ENCODE measurements at places on chromosomes 2 and 18.
A peak's percentile ranks its signal among the peaks of the same experiment; 100 is the strongest.

DNA sequence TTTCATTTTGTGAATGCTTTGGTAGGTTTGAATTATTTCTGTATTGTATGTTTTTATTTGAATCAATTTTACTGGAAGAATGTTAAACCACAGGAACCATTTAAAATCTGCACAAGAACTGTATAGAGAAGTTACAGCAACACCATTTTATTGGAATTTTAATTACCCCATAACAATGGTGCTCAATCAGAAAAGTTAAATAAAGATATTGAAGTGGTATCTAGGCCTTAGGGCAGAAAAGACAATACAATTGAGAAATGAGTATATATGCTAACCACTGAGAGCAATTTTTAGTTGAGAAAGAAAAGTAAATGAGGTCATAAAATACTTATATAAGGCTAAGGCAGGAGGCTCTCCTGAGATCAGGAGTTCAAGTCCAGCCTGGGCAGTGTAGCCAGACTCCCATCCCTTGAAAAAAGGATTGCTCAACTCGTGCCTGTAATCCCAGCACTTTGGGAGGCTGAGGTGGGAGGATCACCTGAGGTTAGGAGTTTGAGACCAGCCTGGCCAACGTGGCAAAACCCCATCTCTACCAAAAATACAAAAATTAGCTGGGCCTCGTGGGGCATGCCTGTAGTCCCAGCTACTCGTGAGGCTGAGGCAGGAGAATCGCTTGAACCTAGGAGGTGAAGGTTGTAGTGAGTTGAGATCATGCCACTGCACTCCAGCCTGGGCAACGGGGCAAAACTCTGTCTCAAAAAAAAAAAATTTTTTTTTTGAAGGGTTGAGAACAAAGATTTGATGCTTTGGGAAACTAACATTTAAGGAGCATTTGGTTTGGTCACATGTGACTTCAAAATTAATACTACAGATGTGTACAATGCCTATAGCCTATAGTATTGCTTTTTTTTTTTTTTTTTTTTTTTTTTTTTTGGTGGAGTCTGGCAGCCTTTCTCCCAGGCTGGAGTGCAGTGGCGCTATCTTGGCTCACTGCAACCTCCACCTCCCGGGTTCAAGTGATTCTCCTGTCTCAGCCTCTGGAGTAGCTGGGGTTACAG, 212.9 kb upstream of the STON1 start:
- no peak for DNase-seq

GRCh38 chr2:66535574-66536289, 100.8 kb downstream of the MEIS1 start:
- no peak for DNase-seq

DNA sequence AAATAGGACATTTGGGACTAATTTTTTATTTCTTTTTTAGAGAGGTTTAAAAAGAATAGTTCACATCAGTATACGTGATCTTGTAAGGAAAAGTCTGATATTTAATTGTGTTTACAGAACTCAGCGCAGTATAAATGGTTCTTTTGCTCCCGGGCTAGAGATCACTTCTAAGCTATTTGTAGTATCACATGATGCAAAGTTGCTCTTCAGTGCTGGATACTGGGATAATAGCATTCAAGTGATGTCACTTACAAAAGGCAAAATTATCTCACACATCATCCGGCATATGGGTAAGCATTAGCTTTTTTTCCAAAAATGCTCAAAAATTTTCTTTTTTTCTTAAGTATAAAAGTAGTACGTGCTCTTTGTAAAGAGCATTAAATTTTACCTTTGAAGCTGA, 37.4 kb upstream of the CYP20A1 start:
- no peak for DNase-seq

- DNase-seq, result no peak
Measured at GRCh38 chr2:152396763-152397162, 61.8 kb downstream of the FMNL2 start.

DNA sequence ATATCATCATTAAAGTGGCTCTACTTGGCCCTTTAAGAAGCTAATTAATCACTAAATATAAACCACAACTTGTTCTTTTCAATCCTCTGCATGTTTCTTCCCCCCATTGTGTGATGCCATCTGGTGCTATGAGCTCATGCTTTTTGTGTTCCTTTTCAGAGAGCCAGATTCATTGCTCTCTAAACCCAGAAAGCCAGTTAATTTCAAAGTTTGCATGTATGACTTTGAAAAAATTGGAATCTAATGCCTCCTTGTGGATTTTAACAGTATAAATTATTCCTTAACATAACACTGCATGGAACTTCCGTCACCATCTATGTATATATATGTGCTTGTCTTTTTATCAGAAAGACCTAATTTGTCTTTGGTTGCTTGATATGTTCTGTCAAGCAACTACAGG, 31.1 kb downstream of the TMEM178A start:
- peak; percentile 54 for DNase-seq

DNA sequence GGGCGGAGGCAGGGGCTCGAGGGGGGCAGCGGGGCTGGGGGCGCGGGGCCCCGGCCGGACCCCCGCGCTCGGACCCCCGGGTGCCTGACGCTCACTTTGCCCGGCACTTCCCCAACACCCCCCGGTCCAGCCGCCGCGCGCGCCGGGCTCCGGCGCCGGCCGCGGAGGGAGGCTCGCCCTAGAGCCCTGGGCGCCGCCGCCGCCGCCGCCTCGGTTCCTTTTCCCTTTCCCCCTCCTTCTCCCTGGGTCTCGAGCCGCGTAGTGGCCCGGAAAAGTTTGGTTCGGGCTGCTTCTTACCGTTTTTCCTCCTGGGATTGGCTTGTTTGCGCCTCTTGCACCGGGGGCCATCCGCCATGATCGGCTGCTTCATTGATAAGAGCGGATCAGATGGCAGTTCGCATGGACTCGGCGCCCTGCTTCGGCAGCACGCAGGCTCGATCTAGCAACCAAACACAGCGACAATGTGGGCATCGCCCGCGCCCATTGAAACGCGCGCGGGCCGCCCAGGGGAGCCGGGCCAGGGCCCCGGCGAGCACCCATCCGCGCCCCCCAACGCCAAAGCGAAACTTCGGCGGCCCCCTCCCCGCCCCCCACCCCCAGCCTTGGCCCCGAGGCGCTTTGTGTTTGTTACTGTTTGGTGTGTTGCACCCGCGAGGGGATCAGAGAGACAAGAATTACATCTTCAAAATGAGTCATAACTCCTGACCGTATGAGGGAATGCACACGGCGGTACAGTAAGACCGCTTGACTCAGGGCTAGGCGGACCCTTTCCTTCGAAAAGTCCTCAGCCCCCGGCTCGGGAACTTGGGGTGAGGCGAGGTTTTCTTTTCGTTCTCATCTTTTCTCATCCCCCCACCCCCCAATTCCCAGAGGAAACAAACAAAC, 2.7 kb downstream of the ZEB2 start:
- DNase-seq, result no peak

DNA sequence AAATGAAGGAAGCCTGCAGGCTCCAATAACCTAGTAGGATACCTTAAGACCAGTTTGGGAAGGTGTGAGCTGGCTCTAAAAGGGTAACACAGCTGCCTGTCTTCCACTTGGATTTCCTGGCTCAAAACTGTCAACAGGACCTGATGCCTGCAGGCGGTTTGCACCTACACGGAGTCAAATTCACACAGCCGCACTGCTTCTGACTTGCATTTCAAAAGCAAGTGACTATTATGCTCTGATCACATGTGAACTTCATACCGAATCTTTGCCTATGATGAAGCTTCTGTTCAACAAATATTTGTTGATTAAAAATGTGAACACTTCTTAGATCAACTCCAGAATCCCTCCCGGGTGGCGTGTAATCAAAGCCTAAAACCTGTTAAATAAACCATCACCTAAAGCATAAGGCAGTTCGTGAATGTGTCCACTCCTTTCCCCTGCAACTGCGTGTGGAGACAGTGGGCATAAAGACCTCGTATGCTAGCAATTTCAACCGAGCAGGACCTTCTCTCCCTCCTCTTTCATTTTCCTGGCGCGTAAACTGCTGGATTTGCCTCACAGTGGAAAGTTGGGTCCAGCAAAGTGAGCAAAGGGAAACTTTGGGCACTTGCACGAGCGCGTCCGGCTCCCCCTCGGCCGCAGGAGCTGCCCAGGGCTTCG, 784 bp downstream of the CRACDL start:
- DNase-seq, result no peak

DNA sequence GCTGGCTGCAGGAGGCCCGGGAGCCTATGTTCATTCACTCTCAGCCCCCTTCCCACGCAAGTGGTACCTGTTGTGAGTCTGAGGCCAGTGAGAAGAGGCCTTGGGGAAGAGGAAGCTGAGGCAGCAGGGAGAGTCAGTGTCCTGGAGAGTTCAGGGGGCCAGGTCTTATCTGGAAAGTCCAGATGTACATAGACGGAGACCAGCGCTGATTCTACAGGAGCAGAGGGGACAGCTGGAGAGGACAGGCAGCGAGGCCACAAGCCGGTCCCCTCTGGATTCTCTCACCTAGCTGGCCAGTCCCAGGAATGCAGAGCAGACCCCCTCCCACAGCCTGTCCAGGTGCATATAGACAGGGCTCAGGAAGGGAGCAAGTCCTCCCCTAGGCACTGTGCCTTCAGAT, 29.1 kb upstream of the SELENOI start:
- DNase-seq, result no peak

Measured in left kidney (tissue), 8 donors.